ENCODE measurements at places on chromosomes 16 and 17.
A peak's percentile ranks its signal among the peaks of the same experiment; 100 is the strongest.

- DNase-seq = no peak
Observed at GRCh38 chr17:81049973-81050551, 15.1 kb downstream of the BAIAP2 start.

DNA sequence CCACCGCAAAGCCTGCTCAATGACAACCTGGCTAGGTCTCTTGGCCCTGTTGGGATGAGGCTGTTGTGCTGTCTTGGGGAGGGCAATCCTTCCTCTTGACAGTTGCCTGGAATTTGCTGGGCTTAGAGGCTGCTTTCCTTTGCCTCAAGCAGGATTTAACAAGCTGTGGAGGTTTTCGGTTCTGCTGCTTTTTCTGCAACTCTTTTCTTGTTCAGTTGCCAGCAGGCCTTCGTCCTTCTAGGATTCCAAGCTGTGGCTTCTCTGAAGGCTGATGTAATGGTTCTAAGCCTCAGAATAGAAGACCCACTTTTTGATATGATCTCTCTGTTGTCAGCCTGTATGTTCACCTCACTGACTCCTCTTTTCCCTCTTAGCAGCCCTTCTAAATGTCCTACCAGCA lies 149.5 kb upstream of the HS3ST4 start:
- DNase-seq = no peak

GRCh38 chr16:56675685-56676210 lies 6.1 kb downstream of the MT1H start:
- peak; percentile 20 for DNase-seq

- DNase-seq = no peak
Observed at GRCh38 chr17:27217631-27218030, 76.3 kb upstream of the WSB1 start.

- no peak for DNase-seq
Observed at GRCh38 chr16:57687363-57687929, 7.2 kb upstream of the DRC7 start.

GRCh38 chr17:20087538-20088250 lies 78.5 kb downstream of the SPECC1 start:
- DNase-seq = no peak

DNA sequence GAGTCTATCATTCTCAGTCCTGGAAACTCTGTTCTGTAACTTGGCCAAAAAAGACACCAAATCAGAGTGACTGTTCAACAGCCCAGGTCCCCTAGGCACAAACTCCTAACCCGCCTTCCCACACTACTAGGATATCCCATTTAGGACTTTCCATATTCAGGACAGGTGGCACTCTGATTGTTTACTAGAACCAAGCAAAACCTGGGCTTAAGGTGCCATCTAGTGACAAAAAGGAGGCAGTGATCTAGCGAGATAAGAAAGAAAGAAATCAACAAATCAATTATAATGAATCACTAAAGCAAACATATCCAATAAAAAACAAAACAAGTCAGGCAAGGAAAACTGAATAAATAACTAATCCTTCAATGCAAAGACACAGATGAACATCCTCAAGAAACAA lies 203.9 kb downstream of the CEP112 start:
- DNase-seq = peak; percentile 13

- DNase-seq = no peak
Observed at GRCh38 chr17:27513849-27514248, 57.6 kb downstream of the KSR1 start.
